Ammon's horn (tissue), 1 donor: ENCODE measurements at places on chromosomes 13 and 19.

DNA sequence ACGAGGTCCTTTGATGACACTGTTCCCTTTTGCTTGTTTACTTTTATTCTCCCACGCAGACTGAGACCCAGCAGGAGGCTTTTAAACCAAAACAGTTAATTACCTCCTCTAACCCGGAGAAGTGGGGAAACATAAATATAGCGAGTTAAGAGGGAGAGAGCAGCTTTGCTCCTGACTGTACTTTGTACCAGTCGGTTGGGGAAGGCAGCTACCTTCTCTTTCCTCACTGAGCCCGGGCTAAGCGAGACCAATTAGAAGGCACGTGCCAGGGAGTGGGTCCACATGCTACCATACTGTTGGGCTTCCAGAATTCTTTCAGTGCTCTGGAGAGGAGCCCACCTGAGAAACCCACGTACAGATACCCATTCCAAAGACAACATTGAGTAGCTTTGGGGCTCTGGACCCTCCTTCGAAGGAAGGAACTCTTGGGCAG lies 124.2 kb downstream of the ZIC5 start:
- DNase-seq: no peak

DNA sequence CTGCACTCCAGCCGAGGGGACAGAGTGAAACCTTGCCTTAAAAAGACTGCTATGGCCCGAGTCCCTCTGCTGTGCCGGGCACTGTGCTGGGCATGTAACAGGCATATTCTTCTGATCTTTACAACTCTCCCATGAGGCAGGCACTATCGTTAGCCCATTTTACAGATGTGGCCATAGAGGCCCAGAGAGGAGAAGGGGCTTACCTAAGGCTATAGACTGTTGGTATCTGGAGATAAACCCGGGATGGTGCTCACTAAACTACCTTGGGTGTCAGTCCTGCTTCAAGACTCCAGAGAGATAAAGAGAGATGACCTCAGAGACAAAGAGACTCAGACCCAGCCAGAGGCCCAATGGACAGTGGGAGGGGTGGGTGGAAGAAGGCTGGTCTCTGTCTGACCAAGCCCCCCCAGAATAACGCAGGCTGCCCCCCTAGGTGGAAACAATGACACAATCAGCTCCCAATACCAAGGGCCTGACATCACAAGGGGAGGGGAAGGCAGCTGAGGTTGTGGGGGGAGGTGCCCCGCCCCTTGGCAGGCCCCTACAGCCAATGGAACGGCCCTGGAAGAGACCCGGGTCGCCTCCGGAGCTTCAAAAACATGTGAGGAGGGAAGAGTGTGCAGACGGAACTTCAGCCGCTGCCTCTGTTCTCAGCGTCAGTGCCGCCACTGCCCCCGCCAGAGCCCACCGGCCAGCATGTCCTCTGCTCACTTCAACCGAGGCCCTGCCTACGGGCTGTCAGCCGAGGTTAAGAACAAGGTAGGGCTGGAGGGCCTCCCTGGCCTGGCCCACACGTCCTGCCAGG lies at the start of gene CNN1:
Gene CNN1, plus strand, starts transcription at position 620 of the 805 bp plus-strand sequence. Its CDS starts 77 bp downstream, at position 697.
- no peak for DNase-seq

- DNase-seq: no peak
These were observed 1.3 kb downstream of the TNNT1 start for GRCh38 chr19:55147545-55148251.

DNA sequence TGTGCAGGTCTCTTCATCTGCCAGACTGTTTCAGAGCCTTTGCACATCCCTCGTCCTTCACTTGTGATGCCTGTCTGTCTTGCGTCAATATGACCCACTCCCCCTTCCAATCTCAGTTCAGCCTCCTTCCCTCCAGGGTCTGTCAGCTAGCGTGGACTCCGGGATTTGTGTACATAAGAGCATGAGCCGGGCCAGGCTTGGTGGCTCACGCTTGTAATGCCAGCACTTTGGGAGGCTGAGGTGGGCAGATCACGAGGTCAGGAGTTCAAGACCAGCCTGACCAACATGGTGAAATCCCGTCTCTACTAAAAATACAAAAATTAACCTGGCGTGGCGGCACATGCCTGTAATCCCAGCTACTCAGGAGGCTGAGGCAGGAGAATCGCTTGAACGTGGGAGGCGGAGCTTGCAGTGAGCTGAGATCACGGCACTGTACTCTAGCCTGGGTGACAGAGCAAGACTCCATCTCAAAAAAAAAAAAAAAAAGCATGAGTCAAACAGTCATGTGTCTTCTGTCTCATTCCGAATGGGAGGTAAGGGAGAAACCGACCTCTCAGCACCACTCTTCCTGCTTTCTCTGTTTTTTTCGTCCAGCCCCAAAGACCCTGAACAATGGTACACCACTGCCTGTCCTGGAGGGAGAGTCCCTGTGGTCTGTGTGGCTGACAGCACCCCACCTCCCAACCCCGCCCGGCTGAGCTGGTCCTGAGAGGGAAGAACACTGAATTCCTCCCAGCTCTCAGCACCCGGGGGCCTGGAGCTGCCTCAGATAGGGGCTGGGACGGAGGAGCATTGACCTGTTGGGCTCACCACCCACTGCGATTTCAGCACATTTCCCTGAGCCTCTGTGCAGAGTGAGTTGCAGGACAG lies 2.4 kb upstream of the SIGLEC9 start:
- no peak for DNase-seq

- DNase-seq: no peak
These were observed 367.2 kb downstream of the DNAJC15 start for GRCh38 chr13:43390619-43391018.

DNA sequence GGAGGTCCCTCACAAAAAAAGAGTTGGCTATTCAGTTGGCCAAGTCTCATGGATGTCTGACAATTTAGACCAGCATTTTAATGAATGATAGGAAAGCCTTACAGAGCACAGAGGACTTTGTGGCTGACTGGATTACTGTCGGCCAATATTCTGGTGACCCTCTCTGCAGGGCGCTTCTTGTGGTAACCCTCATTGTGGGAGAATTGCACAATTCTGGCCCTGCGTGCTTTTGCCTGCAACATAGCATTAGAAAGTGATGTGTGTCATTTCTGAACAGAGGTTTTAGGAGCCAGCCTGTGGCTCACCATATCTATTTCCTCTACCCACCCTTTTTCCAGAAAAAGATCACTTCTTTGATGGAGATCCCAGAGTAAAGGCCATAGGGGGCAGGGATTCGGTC lies 71.4 kb downstream of the EFNB2 start:
- DNase-seq: no peak
